ENCODE measurements at places on chromosomes 4 and X.

- no peak for DNase-seq
Measured at GRCh38 chrX:49286581-49286980, 16.9 kb upstream of the GAGE10 start.

GRCh38 chr4:30875658-30876269 lies 155.6 kb downstream of the PCDH7 start:
- DNase-seq, result no peak

GRCh38 chr4:58301376-58301999 lies 1191.3 kb upstream of the IGFBP7 start:
- DNase-seq, result no peak

- DNase-seq, result no peak
Measured at GRCh38 chr4:103400405-103400804, 202.3 kb upstream of the CENPE start.
